T-helper 2 cell (primary cell): ENCODE measurements at places on chromosomes 4 and X.

- peak; percentile 3 for DNase-seq
Measured at GRCh38 chrX:132216283-132216682, 3.0 kb downstream of the RAP2C start.

- DNase-seq: no peak
Measured at GRCh38 chr4:183617075-183617474, 41.9 kb downstream of the RWDD4 start.

DNA sequence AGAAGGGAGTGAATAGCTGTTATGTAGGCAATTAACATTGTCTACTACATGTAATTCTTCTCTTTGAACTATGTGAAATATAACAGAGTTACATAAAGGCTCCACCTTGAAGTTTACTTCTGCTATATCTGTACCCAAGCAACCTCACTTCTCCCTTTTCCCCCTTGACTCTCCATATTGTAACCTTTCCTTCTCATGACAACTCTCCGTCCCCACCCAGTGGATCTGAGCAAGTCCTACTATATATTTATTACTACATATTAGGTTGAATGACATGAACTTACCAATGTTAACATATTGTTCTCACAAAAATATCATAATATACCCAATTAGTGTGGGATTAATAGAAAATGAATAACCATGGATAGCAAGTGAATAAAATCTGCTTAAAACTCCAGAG lies 93.2 kb upstream of the ATP8A1 start:
- DNase-seq: no peak

DNA sequence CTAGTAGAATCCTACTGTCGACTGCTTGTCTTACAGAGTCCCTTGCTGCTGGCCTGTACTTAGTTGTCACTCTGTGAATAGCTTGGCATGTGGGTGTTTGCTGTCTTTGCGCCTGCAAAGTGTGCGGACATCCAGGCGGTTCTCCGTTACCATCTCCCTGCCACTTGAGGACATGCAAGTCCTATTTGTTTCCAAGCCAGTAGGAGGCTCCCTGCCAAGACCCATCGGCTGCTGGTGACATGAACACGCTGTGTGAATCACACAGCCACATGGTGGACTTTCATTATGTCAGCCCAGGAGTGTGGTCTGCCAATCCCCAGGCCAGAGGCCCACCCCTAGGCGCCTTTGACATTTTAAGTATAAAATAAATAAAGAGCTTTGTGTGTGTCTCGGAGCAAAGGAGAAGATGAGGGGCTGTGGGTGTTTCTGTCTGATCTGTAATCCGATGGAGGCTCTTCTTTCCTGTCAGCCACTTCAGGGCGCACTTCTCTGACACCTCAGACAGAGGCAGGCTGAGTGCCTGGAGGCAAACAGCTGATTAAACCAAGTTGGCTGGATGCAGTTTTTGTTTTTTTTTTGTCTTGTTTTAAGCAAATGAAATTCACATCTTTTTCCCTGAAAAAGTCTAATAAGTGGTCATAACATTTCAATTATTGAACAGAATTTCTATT lies 51.5 kb downstream of the ALPK1 start:
- DNase-seq: no peak

DNA sequence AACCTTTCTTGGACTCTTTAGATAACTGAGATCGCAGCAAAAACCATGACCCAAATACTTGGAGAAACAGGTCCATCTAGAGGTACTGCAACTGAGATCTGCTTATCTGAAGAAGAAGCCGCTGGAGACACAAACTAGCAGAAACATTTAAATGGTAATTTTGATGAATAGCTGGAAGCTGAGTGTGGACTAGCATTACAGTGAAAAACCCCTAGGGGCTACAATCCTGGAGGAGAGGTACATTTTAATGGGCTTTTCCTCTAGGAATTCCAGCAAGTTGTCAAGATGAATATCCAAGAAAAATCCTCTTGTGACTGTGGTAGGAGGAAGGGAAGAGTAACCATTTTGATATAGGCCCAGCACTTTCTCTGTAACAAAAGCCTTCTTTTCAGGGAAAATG lies 592.5 kb upstream of the GRIA3 start:
- no peak for DNase-seq
